ACHN (cell line): ENCODE measurements at places on chromosomes 16 and 17.
A peak's percentile ranks its signal among the peaks of the same experiment; 100 is the strongest.

- DNase-seq, result peak; percentile 92
Measured at GRCh38 chr17:76397687-76398522, 13.5 kb downstream of the SPHK1 start.

GRCh38 chr16:53098526-53099317 is 43.9 kb downstream of the CHD9 start:
- DNase-seq, result peak; percentile 78

- no peak for DNase-seq
Measured at GRCh38 chr17:55887531-55887930, 136.7 kb downstream of the PCTP start.

- no peak for DNase-seq
Measured at GRCh38 chr16:16175296-16175695, 48.0 kb downstream of the ABCC6 start.

- DNase-seq, result no peak
Measured at GRCh38 chr16:2822158-2822495, 5.1 kb downstream of the PRSS21 start.

DNA sequence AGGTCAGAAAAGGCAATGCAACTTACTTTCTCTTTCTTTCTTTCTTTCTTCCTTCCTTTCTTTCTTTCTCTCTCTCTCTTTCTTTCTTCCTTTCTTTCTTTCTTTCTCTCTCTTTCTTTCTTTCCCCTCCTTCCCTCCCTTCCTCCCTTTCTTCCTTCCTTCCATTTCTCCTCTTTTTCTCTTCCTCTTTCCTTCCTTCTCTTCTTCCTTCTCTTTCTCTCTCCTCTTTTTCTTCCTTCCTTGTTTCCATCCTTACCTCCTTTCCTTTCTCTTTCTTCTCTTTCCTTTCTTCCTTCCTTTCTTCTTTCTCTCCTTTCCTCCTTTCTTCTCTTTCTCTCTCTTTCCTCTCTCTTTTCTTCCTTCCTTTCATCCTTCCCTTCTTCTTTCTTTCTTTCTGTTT is 819.8 kb upstream of the SOX9 start:
- DNase-seq, result no peak

DNA sequence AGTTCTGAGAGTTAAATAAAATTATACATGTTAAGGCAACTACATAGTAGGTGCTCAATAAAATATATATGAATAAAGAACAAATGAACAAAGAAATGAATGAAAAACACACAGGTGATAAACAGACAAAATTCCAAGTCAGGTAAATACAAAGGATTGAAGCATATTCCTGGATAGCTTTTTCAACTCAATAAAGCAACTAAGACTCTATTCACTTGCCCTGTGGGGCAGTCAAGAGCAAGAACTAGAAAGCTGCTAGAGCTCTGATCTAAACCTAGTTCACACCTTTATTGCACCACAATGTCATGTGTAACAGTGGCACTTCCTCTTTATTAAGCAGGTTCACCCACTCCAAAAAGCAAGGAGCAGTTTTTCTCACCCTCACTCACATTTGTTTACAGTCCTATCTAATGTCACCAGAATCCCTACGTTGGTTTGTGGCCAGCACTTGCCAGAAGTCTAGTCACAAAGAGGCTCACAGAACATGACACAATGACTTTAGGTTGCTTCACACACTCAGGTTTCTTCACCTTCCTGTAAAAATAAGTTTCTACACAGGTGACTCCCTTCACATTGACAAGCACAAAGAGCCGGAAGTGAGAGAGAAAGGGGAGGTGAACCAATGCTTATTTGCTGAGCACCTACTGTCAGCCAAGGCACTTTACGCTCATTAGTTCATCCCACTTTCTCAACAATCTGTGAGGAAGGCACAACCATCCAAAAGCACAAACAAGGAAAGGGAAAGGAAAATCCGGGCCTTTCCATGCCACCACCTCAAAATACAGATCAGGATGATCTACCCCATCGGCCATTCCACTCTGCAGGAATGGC is 70.8 kb downstream of the XPO6 start:
- DNase-seq, result no peak

DNA sequence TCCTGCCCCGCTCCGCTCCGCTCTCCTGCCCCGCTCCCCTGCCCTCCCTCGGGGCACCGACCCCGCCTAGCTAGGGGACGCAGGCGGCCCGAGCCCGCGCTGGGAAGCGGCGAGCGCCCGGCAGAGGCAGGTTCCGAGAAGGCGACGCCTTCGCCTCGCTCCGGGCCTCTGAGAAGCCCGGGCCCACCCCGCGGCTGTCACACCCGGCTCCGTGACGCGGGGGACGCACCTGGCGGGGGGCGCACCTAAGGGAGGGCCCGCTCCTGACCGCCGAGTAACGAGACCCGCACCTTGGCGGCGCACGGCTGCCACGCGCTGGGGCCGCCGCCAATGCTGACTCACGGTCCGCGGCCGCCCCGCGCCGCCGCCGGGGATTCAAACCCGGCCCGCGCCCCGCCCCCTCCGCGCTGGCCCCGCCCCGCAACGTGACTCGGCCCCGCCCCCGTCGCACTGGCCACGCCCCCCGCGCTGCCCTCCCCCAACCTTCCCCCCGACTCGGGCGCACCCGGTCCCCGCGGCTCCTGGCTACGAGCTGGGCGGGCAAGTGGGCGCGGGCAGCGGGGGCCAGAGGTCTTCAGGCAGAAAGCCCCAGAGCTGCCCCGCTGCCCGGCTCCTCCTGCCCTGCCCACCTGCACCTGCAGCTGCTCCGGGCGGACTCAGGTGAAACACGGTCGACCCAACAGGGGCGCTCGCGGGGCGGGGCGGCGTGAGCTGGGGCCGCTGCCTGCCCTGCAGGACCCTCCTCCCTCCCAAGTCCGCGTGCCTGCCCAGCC is 27.8 kb downstream of the GNPTG start:
- peak; percentile 73 for DNase-seq

DNA sequence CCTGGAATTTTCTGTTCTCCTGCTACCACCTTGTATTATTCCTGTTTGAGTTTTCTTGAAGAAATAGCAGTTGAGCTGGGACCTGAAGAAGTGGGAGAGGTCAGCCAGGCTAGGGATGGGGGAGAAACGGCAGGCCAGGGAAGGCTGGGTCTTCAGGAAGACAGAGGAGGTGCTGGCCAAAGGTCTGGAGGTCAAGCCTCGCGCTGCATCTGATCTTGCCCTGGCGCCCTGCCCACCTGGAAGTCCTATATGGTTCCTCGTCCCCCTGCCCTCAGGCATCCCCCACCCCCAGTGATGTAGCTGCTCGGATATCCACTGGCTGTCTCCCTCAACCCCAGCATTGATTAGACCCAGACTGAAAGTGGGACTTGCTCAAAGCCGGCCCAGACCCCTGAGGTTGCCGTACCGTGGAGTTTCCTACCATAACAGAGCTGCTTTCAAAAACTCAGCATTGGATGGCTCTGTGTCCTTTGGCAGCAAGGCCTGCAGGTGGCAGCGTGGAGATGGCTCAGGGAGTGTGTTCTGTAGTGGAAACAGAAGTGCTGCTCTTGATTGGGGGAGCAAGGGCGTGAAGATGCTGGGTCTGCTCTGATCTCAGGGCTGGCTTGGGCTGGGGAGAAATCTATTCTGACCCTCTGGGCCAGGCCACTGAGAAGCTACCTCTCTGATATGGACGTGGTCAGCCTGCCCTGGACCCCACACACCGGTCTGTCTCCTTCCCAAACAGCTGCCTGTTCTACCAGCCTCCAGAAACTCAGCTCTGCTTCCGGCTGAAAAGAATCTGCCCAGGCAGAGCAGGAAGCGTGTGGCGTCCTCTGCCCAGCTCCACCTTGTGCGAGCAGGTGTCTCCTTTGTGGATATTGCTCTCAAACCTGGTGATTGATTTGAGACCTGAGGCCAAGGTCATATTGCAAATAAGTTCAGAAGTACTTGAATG is 107.0 kb upstream of the CACNG5 start:
- peak; percentile 48 for DNase-seq

GRCh38 chr17:44121997-44122815 is 1.2 kb downstream of the HDAC5 start:
- DNase-seq, result no peak

DNA sequence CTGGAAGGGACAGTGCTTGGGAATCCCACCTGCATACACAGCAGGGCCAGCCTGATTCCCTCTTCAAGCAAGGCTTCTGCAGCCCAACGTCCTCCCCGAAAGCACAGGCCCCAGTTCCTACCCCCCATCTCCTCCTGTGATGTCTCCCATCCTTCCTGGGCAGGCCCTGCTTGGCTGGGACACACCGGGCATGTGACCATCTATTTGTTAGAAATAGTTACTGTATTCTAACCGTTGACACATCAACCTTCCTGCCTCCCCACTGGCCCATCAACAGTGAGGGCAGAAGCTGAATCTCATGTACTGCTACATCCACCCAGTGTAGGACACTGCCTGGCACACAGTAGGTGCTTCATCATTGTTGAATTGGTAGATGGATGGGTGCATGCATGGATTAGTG is 10.7 kb downstream of the PRR29 start:
- DNase-seq, result no peak

DNA sequence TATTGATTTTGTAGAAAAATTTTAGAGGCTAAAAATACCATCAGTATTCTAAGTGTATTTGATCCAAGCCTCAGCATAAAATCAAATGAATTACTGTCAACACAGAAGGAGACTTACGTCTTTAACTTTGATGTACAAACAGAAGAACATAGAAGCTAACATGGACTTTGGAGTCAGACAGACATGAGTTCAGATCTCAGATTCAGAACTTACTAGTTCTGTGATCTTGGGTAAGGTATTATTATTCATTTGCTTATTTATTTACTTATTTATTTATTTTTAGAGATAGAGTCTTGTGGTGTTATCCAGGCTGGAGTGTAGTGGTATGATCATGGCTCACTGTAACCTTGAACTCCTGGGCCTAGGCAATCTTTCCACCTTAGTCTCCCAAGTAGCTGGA is 4.0 kb upstream of the SLFN12L start:
- DNase-seq, result no peak

GRCh38 chr17:76696763-76697701 is 13.7 kb downstream of the MXRA7 start:
- no peak for DNase-seq

DNA sequence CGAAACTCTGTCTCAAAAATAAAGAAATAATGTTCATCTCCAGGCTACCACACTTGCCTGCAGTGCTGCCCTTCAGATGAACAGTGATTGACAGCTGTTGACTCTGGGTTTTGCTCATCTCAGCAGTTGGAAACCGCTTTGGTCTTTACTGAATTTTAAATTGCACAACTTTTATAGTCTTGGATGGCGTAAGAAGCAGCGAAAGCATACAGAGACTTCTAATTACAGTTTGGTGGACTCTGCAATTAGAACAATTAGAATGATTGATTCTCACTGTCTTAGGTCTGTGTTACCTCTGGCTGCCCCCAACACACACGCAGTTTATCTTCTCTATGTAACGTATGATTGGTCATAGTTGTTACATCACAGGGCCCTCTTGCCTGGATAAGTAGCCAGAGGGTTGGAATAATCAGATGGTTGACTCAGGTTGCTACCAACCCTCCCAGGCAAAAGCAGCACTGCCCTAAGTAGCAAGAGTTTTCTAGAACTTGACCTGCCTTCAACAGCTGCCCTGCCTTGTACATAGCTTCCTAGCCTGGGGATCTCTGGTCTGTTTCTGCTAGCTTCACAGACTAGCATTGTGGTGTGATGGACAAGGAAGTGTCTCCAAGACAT is 1.9 kb upstream of the NAT9 start:
- no peak for DNase-seq

DNA sequence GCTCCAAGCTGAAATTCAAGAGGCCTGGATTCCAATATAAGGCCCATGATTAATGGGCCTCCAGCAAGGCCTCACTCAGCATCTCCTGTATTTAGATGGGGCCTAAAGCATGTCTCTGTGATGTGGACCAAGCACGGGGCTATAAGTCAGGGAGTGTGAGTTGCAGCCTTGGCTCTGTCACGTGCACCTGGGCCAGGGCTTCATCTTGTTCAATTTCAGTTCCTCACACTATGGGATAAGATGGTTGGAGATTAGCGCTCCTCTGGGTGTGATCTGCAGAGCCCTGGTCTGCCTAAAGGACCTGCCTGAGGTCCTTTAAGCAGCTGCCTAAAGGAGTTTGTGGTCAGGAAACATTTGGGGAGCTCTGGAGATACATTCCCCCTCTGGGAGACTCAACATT is 25.2 kb downstream of the KLHL36 start:
- DNase-seq, result no peak

DNA sequence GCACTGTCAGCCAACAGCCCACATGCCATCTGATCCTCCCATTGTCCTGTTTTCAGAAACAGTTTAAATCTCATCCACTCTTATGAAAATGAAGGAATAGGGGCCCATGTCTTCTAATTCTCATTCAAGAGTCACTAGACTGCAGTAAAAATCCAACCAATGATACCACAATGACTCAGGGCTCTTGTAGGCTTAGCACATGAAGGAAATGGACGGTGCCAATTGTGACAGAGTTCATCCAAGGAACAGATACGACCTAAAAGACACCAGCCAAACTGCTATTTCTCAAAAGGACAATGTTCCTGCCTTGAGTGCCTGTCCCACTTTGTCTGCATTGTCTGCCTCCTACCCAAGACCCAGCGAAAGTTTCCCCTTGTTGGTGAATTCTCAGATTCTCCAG is 204.8 kb upstream of the COX10 start:
- peak; percentile 7 for DNase-seq

DNA sequence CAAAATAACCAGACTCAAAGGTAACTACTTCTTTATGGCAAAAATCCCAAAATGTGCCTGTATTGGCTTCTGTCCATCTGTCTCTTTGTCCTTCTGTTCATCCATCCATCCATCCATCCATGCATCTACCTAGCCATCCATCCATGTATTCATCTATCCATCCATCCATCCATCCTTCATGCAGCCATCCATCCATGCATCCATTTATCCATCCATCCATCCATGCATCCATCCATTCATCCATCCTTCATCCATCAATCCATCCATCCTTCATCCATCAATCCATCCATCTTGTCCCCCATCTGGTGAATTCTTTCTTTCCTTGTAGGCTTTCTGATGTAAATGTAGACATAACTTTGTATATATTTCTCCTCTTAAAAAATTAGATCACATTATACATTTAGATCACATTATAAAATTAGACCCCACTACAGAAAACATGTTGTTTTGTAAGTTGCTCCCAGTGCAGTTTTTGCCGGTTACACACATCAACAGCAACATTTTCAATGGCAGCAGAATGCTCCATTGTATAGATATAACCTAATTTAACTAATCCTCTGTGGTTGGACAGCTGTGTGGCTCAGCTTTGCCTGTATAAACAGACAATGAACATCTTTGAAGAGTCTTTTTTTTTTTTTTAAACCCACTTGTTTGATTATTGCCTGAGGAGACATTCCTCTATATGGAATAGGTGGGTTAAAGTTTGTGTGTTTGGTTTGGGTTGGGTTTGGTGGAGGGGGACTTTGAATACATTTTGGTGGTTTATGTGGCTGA is 72.0 kb downstream of the MSI2 start:
- no peak for DNase-seq
